ENCODE measurements at places on chromosomes 3 and 15.

DNA sequence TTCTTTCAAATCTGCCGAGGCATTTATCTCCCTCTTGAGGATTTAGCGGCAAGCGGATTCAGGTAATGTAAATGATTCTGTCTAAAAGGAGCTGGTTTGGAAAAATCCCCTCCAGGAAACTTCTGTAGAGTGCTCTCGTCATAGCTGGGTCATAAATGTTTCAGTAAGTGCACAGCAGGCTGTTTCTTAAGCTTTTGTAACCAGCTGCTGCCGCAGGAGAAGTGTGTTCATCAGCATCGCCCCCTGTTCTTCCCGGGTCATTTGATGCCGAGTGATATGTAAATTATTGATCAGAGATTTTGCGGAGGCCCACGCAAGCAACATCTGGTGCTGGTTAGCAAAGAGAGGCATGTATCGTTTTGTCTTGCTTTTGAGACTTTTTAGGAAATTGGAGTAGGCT lies 53.1 kb downstream of the DNASE1L3 start:
- no peak overlapping the region for H3K4me3 ChIP-seq
- H3K36me3 ChIP-seq = peaks cover 6% of the 10 kb centered on the region
- DNase-seq = no peak
- no peaks in the 10 kb centered on the region for H3K27me3 ChIP-seq
- H3K27ac ChIP-seq = no peak overlapping the region

GRCh38 chr3:52782412-52783210 lies 5.2 kb downstream of the ITIH1 start:
- H3K4me3 ChIP-seq = no peak overlapping the region
- no peaks in the 10 kb centered on the region for H3K27me3 ChIP-seq
- peak overlapping the region; percentile 51 for H3K27ac ChIP-seq
- H3K4me1 ChIP-seq = peaks cover 62% of the 10 kb centered on the region
- DNase-seq = peak; percentile 22
- H3K36me3 ChIP-seq = peaks cover 34% of the 10 kb centered on the region

GRCh38 chr3:114706591-114707232 lies 412.9 kb downstream of the TIGIT start:
- peak; percentile 74 for DNase-seq
- no peaks in the 10 kb centered on the region for H3K36me3 ChIP-seq
- H3K4me3 ChIP-seq = no peak overlapping the region
- no peaks in the 10 kb centered on the region for H3K27me3 ChIP-seq

DNA sequence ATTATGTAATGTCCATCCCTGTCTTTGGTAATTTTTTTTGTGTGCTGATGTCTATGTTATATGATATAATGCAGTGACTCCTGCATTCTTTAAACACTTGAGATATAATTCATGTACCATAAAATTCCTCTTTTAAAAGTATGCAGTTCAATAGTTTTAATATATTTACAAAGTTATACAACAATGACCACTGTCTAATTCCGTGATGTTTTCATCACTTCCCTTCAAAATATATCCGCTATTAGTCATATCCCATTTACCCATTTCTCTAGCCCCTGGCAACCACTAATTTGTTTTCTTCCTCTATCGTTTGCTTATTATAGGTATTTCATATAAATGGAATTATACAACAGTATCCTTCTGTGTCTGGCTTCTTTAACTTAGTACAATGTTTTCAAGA lies 64.9 kb upstream of the SUCLG2 start:
- H3K36me3 ChIP-seq = no peaks in the 10 kb centered on the region
- no peak overlapping the region for H3K27ac ChIP-seq
- no peak for DNase-seq
- no peak overlapping the region for H3K4me3 ChIP-seq
- no peaks in the 10 kb centered on the region for H3K4me1 ChIP-seq

GRCh38 chr3:54710954-54711353 lies 216.9 kb downstream of the LRTM1 start:
- H3K36me3 ChIP-seq = no peaks in the 10 kb centered on the region
- DNase-seq = no peak
- no peak overlapping the region for H3K27ac ChIP-seq
- H3K27me3 ChIP-seq = no peaks in the 10 kb centered on the region

GRCh38 chr3:122563717-122564025 lies 429 bp downstream of the PARP9 start:
- peak overlapping the region; percentile 94 for H3K4me3 ChIP-seq
- H3K27me3 ChIP-seq = no peaks in the 10 kb centered on the region
- H3K27ac ChIP-seq = peak overlapping the region; percentile 97

DNA sequence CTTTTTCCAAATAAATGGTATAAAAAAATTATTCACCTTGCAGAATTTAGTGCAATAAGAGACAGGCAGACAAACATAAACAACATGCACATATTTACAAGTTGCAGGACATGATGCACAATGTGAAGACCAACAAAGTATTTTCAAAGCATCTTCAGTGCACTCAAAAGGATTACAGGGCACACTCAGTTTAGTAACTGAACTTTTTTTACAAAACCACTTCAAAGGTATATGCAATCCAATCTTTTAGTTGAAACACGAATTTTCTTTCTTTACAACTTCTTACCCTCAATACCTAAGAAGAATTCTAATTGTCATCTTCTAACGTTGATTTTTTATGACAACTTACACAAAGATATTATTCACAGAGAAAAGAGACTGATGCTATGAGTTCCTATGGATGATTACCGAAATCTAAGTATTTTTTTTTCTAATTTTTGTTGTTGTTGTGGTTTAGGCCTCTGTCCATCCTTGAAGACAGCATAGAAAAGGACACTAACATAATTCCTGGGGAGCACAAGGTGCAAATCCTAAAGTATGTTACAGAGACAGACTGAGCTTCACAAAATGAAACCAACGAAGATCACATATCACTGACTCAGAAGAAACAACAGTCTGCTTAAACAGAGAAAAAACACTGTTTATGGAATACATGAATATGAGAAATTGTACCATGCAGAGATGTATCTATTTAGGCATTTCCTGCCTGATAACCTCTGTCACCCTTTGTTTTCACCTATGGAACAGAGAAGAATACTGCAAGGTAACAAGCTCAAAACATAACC lies 50.3 kb downstream of the ZMAT3 start:
- peaks cover 3% of the 10 kb centered on the region for H3K36me3 ChIP-seq
- H3K27ac ChIP-seq = no peak overlapping the region
- H3K4me3 ChIP-seq = no peak overlapping the region

DNA sequence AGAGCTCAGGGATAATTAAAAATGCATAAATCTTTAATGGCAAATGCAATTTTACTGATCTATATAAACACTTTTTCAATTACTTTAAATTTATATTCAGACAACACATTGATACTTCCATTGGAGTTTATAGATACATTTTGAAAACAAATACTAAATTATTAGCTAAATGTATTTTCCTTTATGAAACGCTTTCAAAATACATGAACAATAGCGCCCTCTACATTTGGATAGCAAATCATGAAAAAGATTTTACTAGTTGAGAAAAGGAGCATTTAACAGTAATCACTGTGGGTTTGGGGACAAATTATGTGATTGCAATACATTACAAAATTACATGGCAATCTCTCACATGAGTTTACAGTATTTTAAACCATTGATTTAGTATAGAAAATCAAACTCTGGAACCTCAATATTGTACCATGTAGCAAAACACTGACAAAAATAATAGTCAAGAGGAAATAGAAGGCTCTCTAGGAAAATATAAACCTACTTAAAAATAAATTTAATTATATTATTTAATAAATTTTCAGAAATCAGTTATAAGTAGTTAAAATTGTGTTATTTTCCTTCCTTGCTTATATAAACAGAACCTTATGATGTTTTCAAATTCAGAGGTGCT lies 207.9 kb downstream of the ZIC1 start:
- no peak for DNase-seq
- no peak overlapping the region for H3K27ac ChIP-seq
- no peaks in the 10 kb centered on the region for H3K4me1 ChIP-seq

DNA sequence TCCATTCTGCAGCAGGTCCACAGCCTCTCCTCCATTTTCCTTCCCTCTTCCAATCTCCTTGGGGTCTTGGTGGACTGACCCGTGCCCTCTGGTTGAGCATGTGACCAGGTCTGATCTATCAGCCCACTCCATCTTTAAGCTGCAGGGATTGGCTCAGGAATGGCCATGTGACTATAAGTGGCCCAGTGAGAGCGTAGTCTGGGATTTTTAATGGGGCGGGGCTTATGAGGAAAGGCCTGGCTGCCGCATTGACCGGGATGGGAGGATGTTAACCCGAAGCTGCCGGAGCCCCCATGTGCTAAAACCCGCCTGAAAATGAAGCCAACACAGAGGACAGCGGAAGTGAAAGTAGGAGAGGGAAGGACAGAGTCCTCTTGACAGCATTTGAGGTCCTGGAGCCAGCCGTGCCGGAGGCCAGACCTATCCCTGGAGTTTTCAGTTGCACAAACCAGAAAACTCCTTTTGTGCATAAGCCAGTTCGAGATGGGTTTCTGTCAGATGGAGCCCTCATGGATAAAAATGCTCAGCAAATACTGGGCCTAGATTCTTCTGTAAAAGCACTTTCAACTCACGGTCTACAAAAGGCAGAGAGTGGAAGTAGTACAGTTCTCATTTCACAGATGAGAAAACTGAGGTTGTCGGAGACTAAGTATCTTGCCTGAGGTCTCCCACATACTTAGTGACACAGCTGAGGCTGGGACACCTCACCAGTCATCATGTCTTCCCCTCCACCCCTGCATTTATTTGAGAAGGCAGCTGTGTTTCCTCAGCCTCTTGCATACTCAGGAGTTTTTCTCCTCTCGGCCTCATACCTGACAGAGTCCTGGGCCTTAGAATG lies 61.9 kb downstream of the ATP2B2 start:
- no peak overlapping the region for H3K27ac ChIP-seq
- DNase-seq = no peak
- no peaks in the 10 kb centered on the region for H3K36me3 ChIP-seq
- H3K4me1 ChIP-seq = peaks cover 3% of the 10 kb centered on the region
- no peak overlapping the region for H3K4me3 ChIP-seq

Measured in right lobe of liver (tissue), 6 donors.